ENCODE measurements at places on chromosomes 7 and 10.

DNA sequence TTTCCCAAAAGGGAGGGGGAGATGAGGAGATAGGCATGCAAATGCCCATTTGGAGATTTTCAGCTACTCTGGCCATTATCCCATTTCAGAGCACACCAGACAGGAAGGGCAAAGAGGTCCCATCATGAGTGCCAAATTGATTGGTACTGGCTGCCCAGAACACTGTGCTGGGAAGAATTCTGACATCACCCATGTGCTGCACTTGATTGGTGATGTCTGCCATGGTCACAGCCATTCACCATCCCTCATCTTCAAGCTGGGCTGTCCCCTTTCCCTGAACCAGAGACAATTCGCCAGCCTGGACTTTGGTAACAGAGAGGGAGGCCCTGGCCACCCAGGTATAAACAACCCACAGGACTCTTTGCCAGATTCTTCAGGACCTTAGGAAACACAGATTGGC lies 23.2 kb upstream of the RADIL start:
- no peak for DNase-seq

DNA sequence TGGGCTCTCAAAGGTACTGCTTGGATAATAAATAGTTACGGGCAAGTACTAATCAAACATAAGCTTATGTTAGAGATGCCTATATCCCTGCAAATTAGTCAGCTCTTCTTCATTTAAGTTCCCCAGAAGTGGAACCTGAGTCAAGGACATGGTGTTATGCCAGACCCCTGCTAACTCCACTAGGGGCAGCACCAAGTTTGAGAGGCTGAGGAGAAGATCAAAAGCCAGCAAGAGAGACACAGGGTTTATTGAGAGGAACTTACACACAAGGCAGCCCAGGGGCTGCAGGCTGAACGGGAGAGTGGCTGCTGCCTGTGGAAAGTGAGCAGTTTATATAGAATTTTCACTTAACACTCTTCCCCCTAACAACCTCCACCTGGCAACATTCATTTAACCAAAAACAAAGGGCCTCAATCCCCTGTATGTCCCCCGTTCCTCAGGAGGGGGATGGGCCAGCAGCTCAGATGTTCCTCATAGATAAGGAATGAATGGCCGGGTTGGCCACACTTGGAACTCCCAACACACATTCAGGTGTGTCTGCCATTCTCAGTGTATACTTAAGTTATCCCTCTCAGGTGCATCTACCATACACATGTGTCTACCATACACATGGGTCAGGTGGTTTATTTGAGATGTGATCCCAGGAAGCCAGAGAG lies 62.6 kb upstream of the GHITM start:
- no peak for DNase-seq

DNA sequence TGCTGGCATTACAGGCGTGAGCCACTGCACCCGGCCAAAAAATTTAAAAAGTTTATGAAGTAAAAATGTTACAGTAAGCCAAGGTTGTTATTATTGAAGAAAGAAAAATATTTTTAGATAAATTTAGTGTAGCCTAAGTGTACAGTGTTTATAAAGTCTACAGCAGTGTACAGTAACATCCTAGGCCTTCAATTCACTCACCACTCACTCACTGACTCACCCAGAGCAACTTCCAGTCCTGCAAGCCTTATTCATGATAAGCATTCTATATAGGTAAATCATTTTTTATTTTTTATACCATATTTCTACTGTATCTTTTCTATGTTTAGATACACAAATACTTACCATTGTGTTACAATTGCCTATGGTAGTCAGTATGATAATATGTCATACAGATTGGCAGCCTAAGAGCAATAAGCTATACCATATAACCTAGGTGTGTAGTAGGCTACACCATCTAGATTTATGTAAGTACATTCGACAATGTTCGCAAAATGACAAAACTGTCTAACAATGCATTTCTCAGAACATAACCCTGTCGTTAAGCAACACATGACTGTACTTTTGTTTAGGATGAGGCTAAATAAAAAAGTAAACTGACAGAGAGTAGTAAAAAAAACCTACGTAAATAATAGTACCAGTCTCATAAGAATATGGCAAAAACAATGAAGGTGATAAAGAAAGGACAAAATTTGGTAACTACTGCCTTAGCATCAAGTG lies 77.8 kb upstream of the FAM133B start:
- no peak for DNase-seq

GRCh38 chr7:111294494-111294893 lies 203.6 kb downstream of the LRRN3 start:
- DNase-seq, result no peak

DNA sequence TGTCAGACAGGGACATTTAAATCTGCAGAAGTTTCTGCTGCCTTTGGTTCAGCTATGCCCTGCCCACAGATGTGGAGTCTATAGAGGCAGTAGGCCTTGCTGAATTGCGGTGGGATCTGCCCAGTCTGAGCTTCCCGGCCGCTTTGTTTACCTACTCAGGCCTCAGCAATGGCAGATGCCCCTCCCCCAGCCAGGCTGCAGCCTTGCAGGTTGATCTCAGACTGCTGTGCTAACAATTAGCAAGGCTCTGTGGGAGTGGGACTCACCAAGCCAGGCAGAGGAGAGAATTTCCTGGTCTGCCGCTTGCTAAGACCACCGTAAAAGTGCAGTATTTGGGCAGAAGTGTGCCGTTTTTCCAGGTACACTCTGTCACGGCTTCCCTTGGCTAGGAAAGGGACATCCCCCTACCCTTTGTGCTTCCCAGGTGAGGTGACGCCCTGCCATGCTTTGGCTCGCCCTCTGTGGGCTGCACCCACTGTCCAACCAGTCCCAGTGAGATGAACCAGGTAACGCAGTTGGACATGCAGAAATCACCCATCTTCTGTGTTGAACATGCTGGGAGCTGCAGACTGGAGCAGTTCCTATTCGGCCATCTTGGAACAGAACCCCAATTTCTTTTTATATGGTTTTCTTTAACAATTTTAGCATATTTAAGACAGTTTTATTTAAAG lies 28.4 kb upstream of the VWDE start:
- DNase-seq, result no peak

DNA sequence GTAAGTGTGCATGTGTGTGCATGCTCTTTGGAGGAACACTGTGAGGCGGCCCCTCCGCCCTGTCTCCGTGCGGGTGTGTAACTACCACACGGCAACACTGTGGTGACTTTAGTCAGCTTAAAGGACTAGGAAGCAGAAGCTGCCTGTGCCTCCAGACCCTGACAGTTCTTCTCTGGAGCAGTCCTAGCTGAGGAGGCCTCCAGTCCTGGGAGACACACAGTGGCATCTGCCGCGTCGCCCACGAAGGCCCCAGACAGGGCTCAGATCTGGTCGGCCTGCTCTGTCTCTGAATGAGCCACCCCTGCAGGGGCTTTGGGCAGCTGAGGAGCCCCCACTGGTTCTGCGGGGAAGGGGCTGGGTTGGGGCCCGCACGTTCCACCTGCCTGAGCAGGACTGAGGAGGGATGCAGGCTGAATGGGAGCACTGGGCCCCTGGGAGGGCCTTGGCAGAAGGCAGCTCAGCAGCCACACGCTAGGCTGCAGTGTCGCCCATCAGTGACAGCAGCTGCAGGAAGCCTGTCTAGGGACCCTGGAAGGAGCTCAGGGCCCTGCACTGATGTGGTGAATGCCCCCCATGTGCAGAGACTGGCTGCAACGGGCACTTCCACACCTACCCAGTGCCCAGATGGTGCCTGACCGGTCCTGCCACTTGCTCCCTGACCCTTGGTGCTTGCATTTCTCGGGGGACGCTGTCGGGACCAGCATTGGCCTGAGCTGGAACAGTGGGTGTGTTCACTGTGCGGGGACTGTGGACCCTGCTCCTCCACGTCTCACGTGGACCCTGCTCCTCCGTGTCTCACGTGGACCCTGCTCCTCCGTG lies 27.3 kb upstream of the KNDC1 start:
- no peak for DNase-seq

DNA sequence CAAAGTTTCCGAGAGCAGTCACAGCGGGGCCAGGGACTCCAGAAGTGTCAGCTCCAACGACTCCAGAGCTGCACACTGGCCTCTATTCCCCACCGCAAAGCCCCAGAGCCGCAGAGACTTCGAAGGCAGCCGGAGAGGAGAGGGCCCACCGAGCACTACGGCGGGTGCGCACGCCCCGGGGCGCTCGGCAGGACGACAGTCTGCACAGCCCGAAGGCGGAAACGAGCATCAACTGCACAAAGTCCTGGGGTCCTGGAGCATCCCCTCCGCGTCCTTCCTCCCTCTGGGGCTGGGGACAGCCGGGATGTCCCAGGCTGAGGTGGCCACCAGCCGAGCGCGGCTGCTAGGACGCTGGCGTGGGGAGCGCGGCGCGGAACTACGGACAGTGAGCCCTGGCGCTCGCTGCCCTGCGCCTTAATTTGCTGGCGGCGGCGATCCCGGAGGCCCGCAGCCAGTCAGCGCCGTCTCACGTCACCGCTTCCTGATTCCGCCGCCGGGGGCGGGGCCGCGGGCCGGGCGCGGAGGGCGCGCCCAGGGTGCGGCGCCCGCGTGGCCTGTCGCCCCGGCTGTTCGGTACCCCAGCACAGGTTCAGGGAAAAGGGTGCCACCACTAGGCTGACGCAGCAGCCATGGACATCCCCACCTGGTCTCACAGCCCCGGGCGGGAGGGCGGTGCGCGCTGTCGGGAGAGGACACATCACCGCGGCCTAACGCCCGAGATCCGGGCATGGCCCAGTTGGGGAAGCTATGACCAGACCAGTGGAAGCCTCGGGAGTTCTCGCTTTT lies at the start of gene TBX20:
TSS of gene TBX20 (minus strand) at position 391 of the 786 bp plus-strand sequence. CDS start 480 bp downstream, outside the sequence.
- peak; percentile 35 for DNase-seq

DNA sequence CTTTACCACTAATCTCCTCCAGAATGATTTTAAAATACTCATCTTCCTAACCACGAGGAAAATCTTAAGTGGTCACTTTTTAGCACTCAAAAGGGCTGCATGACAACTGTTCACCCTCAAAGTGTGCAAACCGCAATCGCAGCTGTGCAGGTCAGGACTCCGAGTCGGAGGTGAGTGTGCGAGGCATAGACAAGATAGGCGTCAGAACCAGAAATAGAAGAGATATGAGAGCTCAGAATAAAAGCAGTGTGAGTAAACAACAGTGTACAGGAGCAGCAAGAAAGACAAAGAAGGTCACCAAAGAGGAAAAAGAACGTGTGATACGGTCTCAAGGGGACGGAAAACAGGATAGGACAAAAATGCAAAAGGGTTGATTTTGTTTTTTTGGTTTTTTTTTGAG lies 17.5 kb upstream of the ENO4 start:
- DNase-seq, result no peak

GRCh38 chr10:101110856-101111523 lies 20.1 kb upstream of the TLX1 start:
- DNase-seq, result no peak

DNA sequence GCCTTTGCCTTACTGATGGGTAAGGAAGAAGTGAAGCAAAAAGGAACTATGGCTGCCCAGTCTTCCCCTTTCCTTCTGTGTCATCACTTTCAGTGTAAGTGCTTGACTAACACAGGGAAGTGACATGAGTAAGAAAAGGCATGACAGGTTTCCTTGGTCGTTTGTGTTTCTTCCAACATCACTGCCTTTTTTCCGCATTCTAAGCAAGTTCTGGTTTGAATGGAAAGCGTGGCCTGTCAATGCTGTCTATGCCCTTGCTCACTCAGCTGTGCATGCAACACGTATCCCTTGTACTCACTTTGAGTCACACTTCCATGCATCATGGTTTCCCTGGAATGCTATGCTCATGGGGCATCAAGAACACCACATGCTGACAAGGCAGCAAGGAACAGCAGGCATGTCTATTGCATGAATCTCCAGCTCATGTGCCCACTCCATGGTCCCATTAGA lies 111.8 kb downstream of the OAT start:
- DNase-seq, result no peak

DNA sequence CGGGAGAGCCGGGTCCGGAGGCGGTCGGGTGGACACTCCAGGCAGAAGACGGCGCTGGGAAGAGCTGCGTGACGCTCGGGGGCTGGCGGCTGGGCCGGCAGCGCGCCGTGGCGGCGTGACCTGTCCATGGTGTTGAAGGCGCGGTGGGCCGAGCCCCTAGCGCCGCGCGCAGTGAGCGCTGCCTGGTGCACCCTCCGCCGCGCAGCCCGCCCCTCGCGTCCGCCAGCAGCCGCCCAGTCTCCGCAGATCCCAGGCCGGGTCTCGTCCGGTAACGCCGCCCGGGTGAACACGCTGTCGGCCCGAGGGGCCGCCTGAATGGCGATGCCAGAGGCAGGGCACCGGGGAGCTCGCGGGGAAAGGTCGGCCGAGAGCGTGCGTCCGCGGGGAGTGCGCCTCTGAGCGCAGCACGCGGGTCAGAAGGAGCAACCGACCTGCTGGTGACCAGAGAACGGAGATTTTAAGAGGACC lies 657 bp upstream of the TMEM178B start:
- DNase-seq, result no peak

- DNase-seq, result no peak
These were observed 15.0 kb upstream of the STN1 start for GRCh38 chr10:103932971-103933370.

DNA sequence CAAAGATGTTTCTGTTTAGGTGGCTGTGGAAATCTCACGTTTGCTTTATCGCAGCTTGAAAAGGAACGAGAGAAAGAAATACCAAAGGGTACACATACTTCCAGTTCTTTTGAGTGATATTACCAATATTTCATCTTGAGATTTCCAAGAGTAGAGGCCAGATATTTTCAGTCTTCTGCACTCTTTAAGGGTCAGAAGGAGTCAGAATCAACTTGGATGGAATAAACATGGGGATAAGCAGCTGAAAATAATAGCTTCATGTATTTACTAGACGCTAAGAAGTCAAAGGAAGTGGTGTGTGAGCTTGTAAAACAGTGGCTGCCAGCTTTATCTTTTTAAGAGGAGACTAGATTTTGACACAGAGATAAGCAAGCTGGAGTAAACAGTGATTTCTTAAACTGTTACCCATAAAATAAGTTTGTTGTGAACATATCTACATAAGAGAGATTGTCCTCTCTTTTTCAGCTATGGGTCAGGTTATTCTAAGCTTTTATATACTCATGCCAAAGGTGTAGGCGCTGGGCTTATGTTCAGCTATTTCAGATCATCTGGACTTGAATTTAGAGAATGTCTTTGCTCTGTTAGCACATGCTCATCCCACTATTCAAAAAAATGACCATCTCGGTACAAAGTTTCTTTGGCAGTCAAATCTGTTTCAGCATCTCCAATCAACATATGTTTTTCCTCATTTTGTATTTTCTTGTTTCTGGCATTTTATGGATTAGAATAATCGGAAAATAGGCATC lies 170.8 kb upstream of the TCF7L2 start:
- DNase-seq, result no peak

DNA sequence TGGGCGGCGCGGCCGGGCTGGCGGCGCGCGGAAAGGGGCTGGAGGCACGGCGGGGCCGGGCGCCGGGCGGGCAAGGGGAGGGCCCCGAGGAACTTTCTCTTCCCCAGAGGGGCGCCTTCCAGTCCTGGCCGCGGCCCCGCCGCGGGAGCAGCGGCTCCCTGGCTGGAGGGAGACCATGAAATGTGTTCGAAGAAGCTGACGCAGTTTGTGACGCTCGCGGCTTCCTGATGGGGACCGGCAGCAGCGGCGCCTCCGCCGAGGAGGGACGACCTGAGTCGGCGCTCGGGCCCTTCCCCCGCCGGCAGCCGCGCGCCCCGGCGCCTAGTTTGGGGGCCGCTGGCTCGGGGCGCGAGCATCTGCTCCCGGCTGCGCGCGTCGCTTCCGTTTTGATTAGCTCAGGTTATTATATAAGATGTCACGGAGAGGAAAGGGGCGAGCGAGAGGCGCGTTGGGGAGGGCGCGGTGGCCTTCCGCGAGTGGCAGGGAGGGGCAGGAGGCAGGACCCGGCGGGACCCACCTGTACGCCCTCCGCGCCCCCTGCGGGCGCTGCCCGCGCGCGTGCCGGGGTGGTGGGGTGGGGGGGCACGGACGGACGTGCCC lies 57.1 kb upstream of the PCGF5 start:
- peak; percentile 5 for DNase-seq
